ENCODE measurements at places on chromosomes 5 and 9.
A peak's percentile ranks its signal among the peaks of the same experiment; 100 is the strongest.

GRCh38 chr5:115329475-115329874 is 33.0 kb upstream of the CCDC112 start:
- DNase-seq, result no peak

DNA sequence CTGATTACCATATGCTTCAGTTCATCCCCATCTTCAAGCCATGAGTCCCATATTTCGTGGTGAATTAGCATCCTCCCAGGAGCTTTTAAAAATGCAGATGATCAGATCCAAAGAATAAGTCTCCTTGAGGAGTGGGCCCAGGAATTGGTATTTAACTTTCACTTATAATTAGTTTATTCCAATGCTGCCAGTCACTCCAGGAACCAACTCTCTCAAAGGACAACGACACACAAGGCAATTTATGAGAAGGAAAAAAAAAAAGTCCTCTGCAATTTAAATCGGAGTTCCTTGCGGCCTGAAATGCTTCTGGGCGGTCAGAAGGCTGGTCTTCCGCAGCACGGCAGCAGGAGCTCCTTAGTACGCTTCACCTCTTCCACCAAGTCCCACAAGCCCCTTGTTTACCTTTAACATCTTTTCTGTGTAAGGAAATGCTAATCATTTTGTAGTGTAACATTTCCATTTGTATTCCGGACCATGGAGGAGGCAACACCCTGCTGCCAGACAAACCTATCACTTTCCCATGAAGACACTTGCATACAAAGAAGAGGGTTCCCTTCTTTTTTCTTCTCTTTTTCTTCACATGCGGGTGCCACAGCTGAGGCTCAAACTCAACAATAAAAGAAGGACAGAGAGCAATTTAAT is 16.3 kb upstream of the KCNV2 start:
- DNase-seq, result no peak

GRCh38 chr9:115411993-115412452 is 294.1 kb upstream of the TNC start:
- DNase-seq, result peak; percentile 89

GRCh38 chr5:160452036-160452435 is 30.4 kb downstream of the PTTG1 start:
- no peak for DNase-seq

DNA sequence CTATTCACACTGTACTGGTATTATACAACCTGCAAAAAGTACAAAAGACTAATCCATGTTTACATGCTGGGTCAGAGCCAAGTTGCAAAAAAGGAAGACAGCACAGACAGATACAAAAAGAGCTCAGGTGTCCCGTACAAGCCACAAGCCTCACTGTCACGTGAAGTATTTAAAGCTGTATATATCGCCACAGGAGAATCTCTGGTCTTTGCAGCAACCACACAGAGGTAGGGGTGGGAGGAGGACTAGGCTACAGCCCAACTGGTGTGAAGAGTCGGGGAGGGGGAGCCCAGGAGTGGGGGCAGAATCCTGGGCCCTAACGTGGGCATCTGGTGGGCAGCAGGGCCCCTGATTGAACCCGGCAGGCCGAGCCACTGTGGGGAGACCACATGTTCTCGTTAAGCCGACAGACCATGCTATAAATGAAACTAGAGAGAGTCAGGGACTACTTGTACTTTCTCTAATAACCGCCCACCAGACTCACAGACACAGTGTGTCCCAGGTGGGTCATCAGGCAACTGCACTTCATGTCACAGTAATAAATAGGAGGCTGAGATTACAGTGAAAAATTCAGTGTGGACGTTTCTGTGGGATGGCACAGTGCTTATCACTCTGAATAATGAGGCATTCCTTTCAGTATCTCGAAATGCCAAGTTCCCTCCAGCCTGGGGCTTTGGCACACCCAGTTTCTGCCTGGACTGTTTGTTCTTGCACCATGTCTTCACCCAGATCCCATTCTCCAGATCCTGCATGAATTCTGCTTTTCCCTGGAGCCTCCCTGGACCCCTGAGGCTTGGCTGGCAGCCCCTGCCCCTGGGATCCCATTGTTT is 79.3 kb upstream of the SH3PXD2B start:
- no peak for DNase-seq

DNA sequence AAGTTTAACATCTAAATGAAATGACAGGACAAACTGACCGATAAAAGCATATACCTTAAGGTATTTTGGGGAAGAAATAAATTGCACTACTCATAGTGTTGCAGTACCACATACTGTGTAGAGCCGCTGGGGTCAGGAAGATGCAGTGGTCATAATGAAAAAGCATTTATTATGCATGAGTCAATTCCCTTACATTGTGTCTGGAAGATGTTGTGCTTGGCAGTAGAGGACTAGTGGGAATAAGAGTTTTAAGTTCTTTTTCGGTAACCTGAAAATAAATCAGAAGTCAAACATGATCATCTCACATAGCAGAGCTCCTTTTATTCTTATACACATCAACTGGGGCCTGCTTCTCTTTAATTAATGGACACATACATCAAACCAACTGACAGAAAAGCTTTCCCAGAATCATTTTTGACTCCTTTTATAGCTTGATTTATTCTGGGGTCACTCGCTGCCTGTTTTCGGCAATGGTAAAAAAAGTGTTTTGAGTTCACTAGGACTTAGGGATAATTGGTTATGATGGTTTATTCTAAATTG is 262.5 kb upstream of the CHD1 start:
- peak; percentile 1 for DNase-seq

- no peak for DNase-seq
Measured at GRCh38 chr5:163565931-163566608, 60.7 kb downstream of the MAT2B start.

DNA sequence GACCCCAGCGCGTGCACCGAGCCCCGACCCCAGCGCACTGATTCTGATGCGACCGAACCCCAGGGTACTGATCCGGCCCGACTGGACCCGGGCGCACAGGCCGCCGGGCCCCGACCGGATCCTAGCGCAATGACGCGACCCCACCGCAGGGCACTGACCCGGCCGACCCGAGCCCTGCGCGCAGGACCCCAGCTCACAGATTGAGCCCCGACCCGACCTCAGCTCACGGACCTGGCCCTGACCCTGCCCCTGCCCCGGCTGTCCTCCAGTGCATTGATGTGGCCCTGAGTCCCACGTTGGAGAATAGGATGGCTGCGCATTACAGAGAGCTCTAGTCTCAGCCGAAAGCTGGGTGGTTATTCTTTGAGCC is 438 bp downstream of the TRIP13 start:
- no peak for DNase-seq

GRCh38 chr5:138770291-138770690 is 17.1 kb downstream of the CTNNA1 start:
- DNase-seq, result no peak

DNA sequence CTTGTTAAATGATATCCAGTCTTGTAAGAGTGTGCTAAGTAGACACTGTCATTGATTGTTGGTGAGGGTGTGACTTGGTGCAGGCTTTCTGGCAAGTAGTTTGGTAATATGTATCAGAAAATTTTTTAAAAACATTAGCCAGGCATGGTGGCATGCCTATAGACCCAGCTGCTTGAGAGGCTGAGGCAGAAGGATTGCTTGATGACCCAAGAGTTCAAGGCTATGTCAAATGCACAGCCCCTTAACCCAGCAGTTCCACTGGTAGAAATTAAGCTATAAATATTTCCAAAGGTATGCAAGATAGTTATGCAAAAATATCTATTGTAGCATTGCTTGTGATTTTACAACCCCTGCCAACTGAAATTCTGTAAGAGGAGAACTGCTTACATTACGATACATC is 24.2 kb downstream of the ZBTB43 start:
- no peak for DNase-seq
